Foreskin melanocyte (primary cell): ENCODE measurements at places on chromosomes 2 and 18.

DNA sequence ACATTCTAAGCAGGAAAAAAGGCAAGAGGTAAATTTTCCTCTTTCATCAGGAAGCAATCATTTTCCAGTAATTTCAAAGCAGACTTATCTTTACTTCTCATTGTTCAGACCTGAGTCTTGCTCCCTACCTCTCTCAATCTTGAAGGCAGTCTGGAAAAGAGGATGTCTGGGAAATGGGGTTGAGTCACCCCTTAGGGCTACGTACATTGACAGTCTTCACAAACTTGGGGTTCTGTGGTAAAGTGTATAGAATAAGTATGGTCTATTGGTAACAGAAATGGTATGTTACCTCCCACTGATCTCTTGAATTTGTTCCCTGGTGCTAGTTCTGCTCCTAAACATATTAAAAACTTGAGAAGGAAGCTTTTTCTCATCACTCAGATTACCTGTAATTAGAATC is 361.3 kb downstream of the SS18 start:
- DNase-seq = no peak

DNA sequence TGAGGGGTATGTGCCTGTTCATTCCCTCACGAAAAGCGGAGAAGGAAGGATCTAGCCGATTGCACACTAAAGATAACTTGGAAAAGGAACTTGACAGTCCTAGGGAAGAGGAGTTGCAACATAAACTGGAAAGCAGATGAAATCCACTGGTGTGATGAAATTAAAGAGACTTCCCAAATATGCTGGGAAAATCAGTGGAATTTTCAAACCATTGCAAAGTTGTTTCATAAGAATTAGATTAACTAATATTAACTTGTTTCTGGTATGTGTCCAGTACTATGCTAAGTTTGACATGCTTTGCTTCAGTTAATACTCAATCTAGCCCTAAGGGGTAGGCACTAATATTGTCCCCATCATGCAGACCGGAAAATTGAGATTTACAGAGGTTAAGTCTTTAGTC is 222.7 kb downstream of the IKZF2 start:
- no peak for DNase-seq

DNA sequence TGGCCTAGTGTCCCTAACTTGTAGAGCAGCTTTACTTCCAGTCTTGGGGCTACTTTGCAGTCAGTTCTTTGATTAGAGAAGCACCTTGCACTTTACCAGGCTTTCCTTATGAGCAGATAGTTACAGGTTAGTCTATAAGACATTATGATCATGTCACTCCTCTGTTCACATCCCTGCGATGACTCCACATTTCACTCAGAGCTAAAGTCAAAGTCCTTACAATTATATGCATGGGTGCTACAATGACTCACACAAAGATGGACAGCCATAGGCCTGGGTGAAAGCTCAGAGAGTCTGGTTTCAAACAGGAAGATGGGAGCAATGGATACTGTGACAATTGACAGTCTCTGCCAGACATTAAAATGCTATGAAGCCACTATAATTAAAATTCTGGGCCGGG is 27.1 kb upstream of the SSB start:
- no peak for DNase-seq

- no peak for DNase-seq
These were observed 15.0 kb upstream of the DSG1 start for GRCh38 chr18:31302991-31303390.

GRCh38 chr2:42900289-42900891 is 108.0 kb upstream of the HAAO start:
- DNase-seq = no peak

GRCh38 chr2:67854103-67854743 is 208.6 kb downstream of the C1D start:
- no peak for DNase-seq

DNA sequence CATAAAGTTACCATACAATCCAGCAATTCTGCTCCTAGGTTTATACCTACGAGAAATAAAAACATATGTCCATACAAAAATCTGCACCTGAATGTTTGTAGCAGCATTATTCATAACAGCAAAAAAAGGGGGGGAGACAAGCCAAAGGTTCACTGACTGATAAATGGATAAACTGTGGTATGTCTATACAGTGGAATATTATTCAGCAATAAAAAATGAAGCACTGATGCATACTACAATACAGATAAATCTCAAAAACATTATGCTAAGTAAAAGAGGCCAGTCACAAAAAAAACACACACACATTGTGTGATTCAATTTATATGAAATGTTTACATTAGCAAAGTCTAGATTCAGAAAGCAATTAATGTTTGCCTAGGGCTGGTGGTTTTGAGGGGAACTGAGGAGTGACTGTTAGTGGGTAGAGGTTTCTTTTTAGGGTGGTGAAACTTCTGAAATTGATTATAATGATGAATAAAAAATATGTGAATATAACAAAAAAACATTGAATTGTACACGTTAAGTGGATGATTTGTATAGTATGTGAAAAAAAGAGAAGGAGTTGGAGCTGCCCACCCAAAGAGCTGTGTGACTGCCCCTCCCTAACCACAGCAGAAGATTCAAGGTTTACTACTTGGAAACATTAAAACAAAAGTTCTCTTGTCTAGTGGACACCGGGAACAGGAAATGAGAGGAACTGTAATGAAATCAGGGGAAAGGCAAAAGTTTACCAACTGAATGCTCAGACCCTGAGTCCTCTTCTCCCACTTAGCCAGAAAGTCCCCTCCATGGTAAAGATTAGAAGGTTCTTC is 13.4 kb downstream of the COLEC12 start:
- peak; percentile 46 for DNase-seq

- DNase-seq = no peak
These were observed 3.2 kb downstream of the SH3YL1 start for GRCh38 chr2:260507-261161.

GRCh38 chr2:100077456-100077855 is 64.9 kb downstream of the AFF3 start:
- DNase-seq = no peak

GRCh38 chr2:15279201-15279876 is 281.8 kb downstream of the NBAS start:
- DNase-seq = no peak

- no peak for DNase-seq
These were observed 135.5 kb downstream of the NAPG start for GRCh38 chr18:10661317-10661716.

DNA sequence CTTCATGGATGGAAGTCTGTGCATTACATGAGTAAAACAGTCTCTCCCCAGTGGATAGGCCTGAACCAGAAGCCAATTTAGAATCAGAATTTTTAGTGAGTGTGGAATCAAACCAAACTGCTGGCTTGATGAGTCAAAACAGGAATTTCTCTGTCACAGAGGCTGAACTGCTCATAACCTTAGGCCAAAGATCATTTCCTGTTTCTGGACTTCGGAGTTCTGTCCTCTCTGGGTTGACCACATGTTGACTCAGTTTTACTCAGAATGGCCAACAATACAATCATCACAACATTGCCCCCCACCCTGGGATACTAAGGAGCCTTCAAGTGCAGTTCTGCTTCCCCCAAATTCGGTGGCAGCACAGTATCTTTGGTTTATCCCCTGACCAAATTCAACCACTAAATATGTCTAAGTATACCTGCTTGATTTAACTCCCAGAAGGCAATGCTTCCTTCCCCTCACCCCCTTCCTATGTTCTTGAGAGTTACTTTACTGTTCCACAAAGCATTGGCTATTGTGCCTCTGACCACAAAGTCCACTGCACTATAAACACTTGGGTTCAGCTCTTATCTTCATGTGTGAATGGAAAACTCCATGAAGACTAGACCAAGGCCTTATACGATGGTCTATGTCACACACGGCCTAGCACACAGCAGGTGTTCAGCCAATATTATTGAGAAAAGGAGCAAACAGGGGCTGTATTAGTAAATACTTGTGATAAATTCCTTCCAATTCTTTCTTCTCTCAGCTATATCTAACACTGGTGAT is 67.8 kb downstream of the NXPH2 start:
- peak; percentile 35 for DNase-seq

GRCh38 chr2:66364495-66365333 is 70.2 kb upstream of the MEIS1 start:
- DNase-seq = peak; percentile 46

DNA sequence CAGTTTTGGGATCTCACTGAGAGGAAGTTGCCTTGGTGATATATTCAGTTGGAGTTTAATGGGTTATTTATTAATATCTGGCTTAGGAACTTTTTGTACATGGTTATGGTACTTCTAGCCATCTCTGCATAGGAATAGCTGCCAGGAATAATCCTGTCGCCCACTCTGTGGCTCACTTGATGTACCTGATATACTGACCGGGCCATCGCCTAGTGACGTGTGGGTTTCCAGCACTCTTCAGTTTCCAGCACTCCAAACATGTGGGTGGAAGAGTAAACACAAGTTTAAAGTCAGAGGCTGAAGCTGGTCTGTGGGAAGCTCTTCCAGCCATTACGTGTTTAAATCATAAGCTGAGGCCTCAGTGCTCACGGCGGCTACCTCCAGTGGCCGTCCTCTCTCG is 44.3 kb upstream of the AGAP1 start:
- no peak for DNase-seq

DNA sequence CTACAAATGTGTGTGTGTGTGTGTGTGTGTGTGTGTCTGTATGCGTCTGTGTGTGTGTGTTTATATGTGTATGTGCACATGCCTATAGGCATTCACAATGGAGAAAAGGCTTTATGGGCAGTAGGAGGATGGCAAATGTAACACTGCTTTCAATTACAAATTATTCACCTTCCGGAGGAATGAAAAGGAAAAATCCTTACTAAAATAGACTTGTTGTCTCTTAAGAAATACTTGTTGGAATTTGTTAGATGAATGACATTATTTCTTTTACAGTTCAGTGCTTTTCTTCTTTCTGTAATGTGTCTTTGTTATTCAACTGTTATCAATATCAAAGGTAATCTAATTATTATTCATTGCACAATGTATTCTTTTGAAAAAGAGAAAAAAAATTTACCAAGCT is 874.3 kb downstream of the ERBB4 start:
- no peak for DNase-seq

DNA sequence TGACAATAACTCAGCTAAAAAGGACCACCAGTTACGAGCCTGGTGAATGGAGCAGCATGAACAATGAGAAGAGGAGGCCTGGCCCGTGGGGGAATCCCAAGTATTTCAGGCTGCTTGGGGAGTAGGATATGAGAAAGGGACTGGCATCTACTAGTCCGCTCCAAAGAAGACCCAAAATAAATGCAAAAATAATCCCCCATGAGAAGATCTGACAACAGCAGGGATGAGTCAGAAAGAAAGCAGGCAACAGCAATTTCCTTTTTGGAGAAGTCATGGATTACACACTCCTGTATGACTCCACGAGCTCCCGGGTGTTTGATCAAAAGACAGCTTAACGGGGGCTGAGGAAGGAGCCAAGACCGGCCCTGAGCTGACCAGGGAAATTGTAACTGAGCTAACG is 111.4 kb downstream of the SOX11 start:
- no peak for DNase-seq

DNA sequence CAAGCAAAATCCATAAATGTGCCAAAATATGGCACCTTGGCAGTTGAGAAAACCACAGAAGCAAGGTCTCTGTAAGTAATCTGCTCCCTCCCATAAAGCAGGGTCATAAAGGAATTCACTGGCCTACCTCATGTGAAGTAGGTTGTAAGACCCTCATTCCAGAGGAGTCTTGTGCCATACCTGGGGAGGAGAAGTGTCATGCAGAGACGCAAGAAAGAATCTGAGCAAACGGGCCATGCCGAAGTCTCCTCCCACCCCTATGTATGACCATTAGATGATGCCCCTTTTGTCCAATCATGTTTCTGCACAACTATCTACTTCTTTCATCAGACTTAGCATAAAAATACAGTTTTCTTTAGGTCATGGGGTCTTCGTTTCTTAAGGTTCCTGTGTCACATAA is 14.6 kb downstream of the NMUR1 start:
- DNase-seq = no peak

DNA sequence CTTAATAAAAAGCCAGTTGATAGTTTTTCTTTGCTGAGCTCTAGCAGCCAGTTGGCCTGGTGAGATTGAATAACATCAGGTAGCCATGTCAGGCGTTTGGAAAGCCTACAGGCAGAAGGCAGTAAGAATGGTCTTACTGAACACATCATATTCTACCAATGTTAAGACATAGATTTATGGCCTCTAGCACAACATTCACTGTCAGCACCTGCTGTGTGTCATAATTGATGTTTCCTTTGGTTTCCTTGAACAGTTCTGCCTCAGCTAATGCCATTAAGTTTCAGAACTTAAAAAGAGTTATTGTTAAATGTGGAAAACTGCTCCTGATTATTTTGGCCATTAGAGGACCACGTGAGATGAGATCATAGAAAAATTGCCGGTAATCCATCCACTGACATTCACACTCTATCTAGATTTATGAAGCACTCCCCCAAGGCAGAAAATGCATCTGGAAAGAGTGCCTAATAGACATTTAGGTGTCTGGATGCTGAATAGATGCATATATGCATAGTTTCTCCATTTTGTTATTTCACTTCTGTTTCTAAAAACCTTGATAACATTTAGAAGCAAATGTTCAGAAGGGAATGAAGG is 434.7 kb downstream of the PTPRM start:
- no peak for DNase-seq

GRCh38 chr2:156334496-156335478 is 2.3 kb upstream of the NR4A2 start:
- DNase-seq = peak; percentile 95

DNA sequence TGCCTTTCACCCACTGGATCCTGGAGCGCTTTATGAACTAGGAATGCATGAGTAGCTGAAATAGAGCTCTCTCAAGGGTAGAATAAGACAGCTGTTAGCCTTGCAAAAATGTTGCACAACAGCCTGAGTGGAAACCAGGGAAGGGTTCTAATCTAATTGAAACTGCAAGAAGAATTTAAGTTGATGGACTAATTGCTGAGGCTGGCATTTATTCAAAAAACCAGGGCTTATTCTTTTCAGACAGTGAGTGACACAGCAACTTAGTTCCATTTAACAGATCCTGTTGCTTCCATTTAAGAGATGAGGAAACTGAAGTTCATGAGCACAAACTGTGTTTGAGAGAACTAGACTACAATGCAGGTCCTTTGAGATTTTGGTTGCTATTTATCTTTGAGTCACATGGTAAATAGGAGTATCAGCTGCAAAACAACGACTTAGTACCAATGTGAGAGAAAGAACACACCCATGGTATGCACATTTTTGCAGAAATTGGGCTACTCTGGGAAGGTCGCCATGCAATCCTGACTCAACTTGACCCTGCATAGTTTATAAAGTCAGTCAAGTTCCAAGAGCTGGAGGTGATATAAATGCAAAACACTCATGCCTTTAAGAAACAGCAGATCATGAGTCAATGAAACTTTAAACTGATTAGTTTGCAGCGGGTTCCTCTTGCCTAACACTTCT is 76.4 kb upstream of the PARD3B start:
- no peak for DNase-seq

- DNase-seq = no peak
These were observed 165.6 kb downstream of the TMEFF2 start for GRCh38 chr2:192029089-192029488.

GRCh38 chr18:24546307-24546706 is 85.9 kb downstream of the HRH4 start:
- DNase-seq = no peak

- no peak for DNase-seq
These were observed 160.5 kb downstream of the ZFP36L2 start for GRCh38 chr2:43065871-43066270.
